ENCODE measurements at places on chromosomes 13 and 19. TPM values are rescaled to one million over a fixed set of nuclear protein-coding genes. Genes with fewer than 3 reads are reported as not detected.

Gene ZNF69
- 8.8 TPM for total RNA-seq

Gene GAPDHS
- not detected for total RNA-seq

Gene ZNF229
- total RNA-seq = 3.2 TPM

Gene KIR2DL3
- not detected for total RNA-seq

Gene NXNL1
- not detected for total RNA-seq

Gene TYROBP
- not detected for total RNA-seq

Gene KLC3
- not detected for total RNA-seq

Gene CERS4
- total RNA-seq = not detected

DNA sequence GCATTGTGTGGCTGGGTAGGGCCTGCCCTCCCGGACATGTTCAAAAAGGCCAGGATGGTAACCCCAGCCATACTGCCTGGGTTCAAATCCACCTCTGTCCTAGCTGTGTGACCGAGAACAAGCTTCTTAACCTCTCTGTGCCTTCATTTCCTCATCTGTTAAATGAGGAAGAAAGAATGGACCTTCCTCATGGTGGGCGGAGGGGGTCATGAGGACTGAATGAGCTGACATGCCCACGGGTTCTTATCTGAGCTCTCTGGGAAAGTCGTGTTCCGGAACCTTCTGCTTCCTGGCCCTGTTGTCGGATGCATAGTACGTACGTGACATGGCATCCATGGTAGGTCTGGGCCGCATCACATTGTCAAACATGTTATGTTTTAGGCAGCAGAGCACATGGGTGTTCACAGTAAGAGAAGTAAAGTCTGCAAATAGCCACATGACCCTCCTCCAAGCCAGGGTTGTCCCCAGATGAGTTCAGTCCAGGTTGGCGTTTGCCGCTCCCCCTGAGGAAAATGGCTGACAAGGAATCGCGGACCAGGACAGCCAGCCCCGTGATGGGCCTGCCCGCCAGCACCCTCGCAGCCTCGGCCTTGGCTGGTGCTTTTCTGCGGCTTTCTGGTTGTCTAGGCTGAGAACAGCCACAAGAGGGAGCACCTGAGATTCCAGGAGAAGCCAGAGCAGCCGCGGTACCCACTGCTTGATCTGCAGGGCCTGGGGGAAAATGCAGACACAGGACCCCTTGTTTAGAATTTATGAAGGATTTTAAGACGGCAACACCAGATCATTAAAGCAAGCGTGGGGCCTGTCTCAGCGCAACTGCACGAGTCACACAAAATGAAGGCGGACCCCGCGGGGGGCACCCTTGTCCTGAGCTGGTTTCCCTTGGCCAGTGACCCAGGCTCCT is 2.4 kb upstream of the NTN5 start:
- DNase-seq = peak; percentile 80

GRCh38 chr13:28413999-28414398 is 80.9 kb downstream of the FLT1 start:
- no peak for DNase-seq

DNA sequence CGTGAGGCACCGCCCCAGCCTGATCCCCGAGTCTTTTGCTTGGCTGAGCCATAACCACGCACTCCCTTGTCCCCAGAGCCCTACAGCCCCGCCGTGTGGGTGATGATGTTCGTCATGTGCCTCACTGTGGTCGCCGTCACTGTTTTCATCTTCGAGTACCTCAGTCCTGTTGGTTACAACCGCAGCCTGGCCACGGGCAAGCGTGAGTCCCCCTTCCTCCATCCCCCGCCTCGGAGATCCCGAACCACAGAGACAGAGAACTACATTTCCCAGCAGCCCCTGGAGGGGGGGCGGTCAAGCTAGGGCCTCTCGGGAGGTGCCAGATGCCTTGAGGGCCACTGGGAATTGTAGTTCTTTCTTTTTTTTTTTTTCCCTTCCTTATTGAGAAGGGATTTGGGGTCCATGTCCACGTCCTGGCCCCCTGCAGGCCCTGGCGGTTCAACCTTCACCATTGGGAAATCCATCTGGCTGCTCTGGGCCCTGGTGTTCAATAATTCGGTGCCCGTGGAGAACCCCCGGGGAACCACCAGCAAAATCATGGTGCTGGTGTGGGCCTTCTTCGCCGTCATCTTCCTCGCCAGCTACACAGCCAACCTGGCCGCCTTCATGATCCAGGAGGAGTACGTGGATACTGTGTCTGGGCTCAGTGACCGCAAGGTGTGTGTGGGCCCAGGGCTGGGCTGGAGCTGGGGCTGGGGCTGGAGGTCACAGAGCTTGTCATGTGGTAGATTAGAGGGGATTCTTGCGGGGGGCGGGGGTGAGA is 25.9 kb downstream of the GRIN2D start:
- peak; percentile 22 for DNase-seq

GRCh38 chr19:7792281-7792680 is 29.2 kb downstream of the CLEC4M start:
- DNase-seq = no peak

GRCh38 chr13:30711375-30711774 is 24.0 kb upstream of the ALOX5AP start:
- DNase-seq = peak; percentile 73

DNA sequence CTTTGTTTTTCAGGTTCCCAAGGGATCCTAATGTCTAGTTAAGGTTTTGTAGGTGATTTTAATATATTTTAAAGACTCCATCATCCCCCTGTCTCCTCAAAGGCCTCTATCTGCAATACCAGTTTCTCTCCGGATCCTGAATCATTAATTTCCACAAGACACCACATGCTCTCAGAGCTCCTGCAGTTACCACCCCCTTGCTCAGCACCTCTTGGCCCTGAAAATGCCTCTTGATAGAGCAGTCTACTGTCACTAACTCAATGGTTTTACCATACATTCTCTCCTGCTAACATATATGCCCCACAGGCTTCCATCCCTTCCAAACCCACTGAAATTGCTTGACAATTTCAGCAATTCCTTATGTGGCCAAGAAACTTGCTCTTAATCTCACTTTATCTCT is 1.9 kb upstream of the PEG3 start:
- DNase-seq = no peak

DNA sequence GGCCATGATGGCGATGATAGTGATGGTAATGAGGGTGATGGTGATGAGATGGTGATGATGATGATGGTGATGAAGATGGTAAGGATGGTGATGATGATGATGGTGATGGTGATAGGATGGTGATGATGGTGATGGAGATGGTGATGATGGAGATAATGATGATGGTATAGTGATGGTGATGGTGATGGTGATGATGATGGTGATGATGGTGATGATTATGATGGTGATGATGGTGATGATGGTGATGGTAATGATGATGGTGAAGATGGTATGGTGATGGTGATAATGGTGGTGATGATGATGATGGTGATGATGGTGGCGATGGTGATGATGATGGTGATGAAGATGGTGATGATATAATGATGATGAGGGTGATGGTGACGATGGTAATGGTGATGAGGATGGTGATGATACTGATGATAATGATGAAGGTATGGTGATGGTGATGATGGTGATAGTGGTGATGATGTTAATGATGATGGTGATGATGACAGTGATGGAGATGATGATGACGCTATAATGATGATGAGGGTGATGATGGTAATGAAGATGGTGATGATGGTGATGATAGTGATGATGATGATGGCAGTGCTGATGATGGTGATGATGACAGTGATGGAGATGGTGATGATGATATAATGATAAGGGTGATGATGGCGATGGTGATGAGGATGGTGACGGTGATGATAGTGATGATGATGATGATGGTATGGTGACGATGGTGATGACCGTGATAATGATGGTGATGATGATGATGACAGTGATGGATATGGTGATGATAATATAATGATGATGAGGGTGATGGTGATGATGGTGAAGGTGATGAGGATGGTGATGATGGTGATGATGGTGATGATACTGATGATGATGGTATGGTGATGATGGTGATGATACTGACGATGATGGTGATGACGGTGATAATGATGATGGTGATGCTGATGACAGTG is 37.5 kb downstream of the ZNF557 start:
- no peak for DNase-seq

DNA sequence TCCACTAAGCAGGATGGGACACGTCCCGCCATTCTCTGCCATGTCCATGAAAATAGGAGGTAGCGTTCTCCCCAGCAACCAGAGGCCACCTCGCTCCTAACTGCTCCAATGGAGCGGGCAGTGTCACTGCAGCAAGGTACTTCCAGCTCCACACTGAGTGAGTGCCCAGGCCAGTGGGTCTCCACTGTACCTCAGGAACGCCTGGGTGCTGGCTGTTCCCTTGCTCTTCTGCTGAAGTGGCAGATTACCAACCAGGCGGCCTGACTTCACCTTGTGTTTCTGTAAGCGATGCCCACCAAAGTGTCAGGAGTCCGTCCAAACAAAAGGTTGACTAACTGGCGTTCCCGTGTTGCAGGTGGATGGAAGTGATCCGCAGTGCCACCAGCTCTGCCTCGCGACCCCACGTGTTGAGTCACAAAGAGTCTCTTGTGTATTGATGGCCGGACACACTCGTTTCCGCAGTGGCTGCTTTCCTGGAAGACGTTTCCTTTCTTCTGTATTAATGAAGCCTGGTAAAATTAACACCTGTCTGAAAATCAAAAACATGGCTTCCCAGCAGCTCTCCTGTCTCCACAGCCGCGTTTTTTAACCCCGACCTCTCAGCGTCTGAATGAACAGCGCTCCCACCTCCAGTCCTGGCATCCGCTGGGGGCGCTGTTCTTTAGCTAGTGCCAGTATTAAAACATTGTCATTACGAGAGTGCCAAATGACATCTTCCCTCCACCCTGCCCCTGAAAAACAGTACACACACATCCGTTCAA is 128.8 kb downstream of the STK24 start:
- no peak for DNase-seq

GRCh38 chr13:21594715-21595545 is 9.0 kb downstream of the MICU2 start:
- no peak for DNase-seq

GRCh38 chr19:29491491-29491890 is 34.3 kb upstream of the VSTM2B start:
- no peak for DNase-seq

- DNase-seq = no peak
Measured at GRCh38 chr13:97586941-97587340, 153.0 kb downstream of the RAP2A start.

DNA sequence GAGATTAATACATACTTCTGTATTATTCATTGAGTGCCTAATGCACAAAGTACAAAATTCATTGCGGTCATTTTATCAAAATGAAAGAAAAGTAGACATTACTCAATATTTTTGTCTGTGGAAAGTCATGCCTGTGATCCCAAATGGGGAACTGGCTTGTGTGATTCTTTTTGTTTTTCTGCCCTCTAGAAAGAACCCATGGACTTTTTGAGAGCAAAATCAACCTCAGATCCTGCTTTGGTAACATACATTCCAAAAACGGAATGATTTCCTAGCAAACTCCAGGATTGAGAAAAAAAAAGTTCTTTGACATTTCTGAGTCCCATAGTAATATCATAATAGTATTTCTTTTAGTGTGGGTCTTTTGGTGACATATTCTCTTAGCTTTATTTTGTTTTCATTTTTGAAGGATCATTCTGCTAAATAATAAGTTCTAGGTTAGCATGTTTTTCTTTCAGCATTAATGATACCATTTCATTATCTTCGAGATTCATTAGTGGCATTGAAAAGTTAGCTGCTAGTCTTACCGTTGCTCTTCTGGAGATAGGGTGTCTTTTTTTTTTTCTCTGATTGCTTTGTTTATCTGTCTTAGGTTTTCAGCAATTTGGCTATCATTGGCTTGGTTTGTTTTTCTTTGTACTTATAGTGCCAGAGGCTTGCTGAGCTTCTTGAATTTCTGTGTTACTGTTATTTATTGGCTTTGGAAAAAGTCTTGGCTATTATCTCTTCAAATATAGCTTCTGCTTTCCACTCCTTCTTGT is 102.4 kb upstream of the CSNK1A1L start:
- no peak for DNase-seq

GRCh38 chr13:73715114-73715910 is 418.9 kb downstream of the KLF12 start:
- no peak for DNase-seq

GRCh38 chr13:109862627-109863026 is 76.2 kb upstream of the IRS2 start:
- DNase-seq = peak; percentile 87

DNA sequence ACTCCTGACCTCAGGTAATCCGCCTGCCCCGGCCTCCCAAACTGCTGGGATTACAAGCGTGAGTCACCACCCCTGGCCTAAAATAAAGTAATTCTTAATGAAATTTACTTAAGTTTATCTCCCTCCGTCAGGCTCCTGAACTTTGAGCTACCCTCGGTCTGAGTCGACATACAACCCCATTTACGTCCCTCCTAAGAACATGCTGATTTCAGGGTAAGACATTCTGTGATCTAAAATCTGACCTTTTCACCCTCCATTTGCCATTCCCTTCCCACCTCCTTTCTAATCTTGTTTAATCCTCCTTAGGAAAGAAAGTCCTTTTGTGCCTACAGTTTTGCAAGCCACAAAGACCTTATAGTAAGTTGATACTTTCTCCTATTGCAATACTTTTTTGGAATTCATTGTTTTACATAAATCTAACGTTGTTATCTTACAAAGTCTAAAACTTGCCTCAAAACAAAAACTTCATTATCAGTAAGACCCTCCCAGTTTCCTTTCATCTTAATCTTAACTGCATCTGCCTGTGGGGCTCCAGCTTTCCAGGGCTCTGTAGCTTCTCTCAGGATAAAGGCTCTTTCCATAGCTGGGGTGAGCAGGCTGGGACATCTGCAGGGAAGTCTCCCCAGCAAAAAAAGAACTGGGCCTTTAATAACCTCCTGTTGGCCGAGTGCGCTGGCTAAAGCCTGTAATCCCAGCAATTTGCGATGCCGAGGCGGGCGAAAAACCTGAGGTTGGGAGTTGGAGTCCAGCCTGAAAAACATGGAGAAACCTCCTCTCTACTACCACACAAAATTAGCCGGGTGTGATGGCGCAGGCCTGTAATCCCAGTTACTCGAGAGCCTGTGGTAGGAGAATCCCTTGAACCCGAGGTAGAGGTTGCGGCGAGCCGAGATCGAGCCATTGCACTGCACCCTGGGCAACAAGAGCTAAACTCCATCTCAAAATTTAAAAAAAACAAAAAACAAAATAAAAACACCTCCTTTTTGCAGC is 143.1 kb downstream of the ZNF737 start:
- DNase-seq = peak; percentile 4

DNA sequence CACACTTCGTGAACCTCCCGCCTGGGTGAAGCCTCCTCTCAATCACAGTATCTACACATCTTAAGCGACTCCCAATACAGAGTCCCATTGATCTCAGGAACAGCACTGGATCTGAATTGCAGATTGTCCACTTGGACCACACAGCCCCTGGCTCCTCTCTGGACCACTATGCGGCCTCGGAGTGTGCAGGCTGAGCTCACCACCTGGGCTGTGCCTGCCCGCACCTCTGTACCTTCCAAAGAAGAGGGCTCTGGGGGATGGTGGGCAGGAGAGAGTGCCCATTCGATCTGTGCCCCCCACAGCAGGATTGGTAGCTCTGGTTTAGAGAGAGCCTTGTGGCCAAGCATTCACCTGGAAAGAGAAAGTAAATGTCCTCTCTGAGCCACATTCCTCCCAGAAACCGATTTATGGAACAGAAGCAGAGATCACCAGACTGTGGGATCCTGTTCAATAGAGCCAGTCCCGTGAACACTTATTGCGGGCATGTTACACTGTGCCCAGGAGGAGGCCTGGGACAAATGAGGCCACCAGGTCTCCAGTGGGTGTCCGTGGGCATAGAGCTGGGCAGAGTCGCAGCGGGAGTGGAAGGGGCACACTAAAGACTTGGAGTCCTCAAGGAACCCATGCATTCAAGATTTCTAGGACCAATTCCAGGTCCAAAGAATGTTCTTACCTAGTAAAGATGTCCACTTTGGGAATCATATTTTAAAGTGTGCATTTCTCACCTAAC is 141.6 kb upstream of the SOX1 start:
- no peak for DNase-seq
